ENCODE measurements at places on chromosomes 1 and 21.

DNA sequence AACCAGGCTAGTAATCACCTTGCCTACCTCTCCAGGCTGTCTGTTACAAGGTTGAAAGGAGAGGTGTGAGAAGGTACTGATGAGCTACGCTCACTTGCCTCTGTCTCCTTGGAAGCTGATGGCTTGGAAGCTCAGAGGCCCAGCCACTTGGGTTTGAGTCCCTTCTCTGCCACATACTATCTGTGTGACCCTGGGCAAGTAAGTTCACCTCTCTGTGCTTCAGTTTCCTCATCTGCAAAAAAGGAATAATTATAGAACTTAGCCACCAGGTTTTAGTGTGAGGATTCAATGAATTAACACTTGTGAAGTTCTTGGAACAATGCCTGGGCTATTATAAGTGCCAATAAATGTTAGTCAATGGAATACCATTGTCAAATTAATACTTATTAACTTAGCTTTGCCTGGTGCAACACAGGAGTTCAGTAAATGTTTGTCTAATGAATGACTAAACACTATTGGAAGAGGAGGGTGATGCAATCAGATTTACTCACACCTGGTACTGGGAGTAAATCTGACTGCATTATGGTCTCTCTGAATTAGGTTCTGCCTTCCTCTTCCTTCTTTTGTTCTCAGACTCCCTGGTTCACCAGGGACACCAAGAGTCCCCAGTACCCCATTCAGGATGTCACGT lies 55.5 kb downstream of the TRABD2B start:
- no peak for DNase-seq

DNA sequence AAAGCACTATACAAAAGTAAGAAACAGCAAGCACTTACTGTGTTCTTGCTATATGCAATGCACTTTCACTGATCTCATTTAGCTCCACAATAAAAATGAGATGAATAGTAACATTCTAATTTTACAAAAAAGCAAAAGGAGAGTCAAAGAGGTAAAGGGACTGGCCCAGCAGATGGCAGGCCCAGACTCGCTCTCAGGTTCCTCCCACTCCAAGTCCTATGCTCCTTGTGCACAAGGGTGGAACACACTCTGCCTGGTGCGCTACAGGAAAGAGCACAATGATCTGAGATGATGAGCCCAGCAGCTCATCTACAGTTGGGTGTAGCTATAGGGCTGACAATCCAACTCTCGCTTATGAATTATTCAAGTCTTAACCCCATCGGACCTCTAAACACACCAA lies 94.1 kb upstream of the LYST start:
- DNase-seq, result no peak

GRCh38 chr1:167130829-167131510 lies 37.1 kb downstream of the STYXL2 start:
- no peak for DNase-seq

DNA sequence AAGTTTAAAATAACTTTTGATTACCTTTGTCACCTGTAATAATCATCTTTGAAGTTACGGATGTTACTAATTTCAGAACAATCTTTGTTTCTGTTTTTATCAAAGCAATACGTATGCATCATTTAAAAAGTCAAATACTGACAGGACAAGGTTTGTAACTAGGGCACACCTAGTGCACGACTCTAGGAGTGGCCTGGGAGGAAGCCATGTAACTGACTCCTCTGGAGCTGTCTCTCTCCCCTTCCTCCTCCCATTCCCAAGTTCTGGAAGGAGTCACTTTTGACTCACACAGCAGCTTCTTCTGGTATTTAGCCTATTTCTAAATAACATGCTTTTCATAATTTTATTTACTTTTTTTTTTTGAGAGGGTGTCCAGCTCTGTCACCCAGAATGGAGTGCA lies 11.8 kb upstream of the RAP1GAP start:
- no peak for DNase-seq
